ENCODE measurements at places on chromosomes 6 and 20.

- DNase-seq = no peak
Observed at GRCh38 chr6:75402296-75402695, 91.3 kb downstream of the FILIP1 start.

GRCh38 chr6:44738601-44739146 is 351.2 kb downstream of the CDC5L start:
- DNase-seq = no peak

- no peak for DNase-seq
Observed at GRCh38 chr20:56750430-56750829, 121.3 kb downstream of the TFAP2C start.

DNA sequence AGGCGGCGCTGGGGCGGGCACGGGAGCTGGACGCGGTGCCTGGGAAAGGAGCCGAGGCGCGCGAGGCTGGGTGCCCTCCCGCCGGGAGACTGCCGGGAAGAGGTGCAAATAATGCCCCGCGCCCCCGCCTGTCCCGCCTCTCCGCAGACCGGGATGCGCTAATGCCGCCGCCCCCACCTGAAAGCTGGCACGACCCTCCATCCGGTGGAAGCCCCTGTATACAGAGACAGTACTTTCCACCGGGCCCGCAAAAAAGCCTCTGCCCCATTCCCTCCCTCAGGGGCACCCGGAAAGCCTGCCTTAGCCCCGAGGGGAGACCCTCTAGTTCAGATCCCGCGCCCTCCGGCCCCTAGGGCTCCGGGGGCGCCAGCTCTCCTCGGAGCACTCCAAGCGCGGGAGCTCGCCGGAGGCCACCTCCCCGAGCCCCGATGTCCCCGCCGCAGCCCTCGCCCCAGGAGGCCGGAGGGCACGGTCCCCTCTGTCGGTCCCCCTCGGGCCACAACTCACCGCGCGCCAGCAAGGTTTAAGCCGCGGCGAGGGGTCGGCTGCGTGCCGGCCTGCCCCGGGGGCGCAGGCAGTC is 1.2 kb downstream of the GRM4 start:
- no peak for DNase-seq

DNA sequence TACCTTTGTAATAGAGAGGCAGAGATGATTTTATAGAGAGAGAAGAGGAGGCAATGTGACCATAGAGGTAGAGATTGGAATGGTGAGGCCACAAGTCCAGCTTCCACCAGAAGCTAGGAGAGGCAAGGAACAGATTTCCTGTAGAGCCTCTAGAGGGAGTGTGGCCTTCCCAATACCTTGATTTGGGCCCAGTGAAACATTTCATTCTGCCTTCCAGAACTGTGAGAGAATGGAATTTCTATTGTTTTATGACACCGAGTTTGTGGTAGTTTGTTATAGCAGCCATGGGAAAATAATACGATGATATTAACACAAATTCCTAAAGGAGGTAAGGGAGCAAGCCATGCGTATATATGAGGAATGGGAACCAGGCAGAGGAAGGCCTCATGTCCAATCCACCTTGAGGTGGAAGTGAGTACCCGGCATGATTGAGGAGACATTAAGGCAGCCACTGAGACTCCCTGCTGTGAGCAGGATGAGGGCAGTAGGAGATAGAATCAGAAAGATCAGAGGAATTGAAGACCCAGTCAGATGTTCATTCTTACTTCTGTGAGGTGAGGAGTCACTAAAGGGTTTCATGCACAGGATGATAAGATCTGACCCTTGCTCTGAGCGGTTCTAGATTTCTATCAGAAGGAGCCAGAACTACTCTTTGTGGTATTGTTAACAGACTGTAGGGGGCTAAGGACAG is 636.3 kb upstream of the IMPG1 start:
- no peak for DNase-seq

GRCh38 chr6:29071831-29072723 is 15.0 kb downstream of the OR2B3 start:
- no peak for DNase-seq

GRCh38 chr6:71649915-71650314 is 236.4 kb upstream of the RIMS1 start:
- DNase-seq = no peak

- DNase-seq = no peak
Observed at GRCh38 chr20:63493563-63494020, 5.3 kb downstream of the EEF1A2 start.

DNA sequence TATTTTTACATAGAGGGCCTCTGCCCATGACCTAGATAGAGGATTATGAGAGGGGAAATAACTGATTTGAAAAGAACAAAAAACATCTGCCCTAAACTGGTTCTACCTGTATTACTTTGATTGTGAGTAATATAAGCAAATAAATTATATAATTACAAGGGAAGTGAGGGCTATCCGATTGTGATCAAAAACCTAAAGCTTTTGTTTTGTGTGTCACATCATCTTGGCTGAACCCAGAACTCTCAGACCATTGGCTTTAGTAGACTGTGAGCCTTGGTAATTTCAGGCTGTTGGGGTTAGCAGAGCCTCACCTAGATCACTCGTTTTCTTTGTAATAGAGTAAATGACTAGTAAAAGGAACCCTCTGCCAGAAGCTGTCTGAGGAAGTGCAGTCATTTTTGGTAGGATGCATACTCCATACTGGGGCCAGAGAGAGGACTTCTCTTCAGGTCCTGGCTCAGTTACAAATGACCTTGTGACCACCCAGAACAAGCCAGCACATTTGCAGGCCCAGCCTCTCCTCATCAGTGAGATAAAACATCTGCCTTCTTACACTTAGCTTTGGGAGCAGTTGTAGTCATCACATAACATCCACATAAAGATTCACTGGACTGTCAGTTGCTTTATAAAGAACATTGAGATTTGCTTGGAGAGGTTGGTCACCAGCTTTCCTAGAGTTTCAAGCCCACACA is 13.5 kb downstream of the STK35 start:
- DNase-seq = no peak

GRCh38 chr20:49344975-49345374 is 67.1 kb upstream of the ZNFX1 start:
- DNase-seq = no peak

- DNase-seq = no peak
Observed at GRCh38 chr6:169070506-169071176, 183.0 kb downstream of the THBS2 start.

DNA sequence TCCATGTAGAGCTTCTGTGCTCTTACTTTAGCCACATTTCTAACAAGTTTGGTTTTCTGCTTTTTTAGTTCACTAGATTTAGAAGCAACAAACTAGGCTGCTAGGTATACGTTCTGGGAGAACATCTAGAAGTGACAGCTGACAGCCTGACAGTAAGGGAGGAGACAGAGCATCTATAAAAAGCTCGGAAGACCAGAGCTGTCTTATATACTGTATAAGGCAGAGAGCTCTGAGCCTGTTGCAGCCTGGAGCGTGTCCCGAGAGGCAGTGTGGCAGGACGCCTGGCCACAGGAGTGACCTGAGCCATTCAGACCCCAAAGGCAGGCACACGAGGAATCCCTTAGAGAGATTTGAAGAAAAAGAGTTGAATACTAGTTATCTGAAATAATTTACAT is 24.6 kb downstream of the PPP1R14C start:
- DNase-seq = no peak

DNA sequence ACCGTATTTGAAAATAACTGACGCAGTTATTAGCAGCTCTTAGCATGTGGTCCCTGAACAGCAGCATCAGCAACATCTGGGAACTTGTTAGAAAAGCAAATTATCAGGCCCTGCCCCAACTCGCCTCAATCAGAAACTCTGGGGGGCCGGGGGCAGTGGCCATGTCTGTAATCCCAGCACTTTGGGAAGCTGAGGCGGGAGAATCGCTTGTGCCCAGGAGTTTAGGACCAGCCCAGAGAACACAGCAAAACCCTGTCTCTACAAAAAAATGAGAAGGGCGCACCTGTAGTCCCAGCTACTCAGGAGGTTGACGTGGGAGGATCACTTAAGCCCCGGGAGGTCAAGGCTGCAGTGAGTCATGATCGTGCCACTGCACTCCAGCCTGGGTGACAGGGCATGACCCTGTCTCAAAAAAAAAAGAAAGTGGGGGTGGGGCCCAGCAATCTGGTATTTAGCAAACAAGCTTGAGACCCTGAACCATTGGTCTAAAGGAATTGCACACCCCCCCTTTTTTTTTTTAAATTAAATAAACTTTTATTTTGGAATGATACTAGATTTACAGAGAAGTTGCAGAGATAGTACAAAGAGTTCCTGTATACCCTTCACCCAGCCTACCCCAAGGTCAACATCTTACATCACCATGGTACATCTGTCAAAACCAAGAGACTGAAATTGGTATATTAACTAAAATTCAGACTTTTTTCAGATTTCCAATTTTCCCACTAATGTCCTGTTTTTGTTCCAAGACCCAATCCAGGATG is 6.7 kb downstream of the SRXN1 start:
- no peak for DNase-seq

- DNase-seq = no peak
Observed at GRCh38 chr20:48962421-48962820, 40.9 kb downstream of the ARFGEF2 start.

GRCh38 chr20:44517454-44517853 is 4.4 kb downstream of the SERINC3 start:
- DNase-seq = no peak

DNA sequence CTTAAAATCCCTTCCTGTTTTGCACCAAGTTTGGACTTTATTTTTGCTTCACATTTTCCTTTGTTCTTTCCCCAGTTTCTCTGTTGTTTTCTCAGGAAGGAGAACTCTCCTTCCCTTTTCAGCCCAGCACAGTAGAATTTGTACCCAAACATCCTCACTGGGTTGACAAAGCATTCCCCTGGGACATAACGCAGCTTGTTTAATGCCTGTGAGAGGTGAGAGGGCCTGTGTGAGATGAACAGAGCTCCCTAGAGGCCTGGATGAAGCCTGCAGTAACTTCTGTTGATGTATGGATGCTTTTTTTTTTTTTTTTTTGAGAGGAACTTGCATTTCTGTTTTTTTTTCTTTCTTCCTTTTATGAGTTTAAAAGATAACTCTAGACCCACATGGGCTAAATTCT is 104.9 kb upstream of the SLC22A23 start:
- DNase-seq = no peak

DNA sequence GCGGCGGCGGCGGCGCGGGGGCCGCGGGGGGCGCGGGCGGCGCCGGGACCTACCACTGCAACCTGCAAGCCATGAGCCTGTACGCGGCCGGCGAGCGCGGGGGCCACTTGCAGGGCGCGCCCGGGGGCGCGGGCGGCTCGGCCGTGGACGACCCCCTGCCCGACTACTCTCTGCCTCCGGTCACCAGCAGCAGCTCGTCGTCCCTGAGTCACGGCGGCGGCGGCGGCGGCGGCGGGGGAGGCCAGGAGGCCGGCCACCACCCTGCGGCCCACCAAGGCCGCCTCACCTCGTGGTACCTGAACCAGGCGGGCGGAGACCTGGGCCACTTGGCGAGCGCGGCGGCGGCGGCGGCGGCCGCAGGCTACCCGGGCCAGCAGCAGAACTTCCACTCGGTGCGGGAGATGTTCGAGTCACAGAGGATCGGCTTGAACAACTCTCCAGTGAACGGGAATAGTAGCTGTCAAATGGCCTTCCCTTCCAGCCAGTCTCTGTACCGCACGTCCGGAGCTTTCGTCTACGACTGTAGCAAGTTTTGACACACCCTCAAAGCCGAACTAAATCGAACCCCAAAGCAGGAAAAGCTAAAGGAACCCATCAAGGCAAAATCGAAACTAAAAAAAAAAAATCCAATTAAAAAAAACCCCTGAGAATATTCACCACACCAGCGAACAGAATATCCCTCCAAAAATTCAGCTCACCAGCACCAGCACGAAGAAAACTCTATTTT is 2.0 kb downstream of the FOXC1 start:
- DNase-seq = no peak

- DNase-seq = no peak
Observed at GRCh38 chr20:53513168-53513488, 80.5 kb downstream of the ZNF217 start.

- DNase-seq = no peak
Observed at GRCh38 chr6:159193923-159194322, 24.7 kb downstream of the FNDC1 start.

GRCh38 chr6:118372413-118372812 is 175.7 kb upstream of the PLN start:
- no peak for DNase-seq

- DNase-seq = no peak
Observed at GRCh38 chr6:157281570-157281969, 41.7 kb downstream of the TMEM242 start.

- DNase-seq = no peak
Observed at GRCh38 chr6:17907406-17908229, 79.8 kb downstream of the KIF13A start.

DNA sequence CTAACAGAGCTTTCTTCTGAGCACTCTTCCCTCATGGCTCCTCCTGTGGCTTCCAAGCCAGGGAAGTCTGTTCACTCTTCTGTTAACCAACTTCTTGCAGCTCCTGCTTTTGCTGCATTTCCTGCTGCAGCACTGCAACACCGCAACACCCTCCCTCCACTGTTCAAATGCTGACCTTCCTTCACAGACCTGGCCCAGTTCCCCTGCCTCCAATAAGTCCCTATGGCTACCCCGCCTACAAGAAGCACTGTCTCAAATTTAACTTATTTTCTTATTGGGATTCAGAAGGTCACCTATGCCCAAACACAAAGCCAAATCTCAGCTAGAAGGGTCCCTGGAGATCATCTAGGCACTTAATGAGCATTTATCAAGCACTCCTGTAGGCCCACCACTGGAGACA is 44.6 kb downstream of the ELMO2 start:
- DNase-seq = no peak

DNA sequence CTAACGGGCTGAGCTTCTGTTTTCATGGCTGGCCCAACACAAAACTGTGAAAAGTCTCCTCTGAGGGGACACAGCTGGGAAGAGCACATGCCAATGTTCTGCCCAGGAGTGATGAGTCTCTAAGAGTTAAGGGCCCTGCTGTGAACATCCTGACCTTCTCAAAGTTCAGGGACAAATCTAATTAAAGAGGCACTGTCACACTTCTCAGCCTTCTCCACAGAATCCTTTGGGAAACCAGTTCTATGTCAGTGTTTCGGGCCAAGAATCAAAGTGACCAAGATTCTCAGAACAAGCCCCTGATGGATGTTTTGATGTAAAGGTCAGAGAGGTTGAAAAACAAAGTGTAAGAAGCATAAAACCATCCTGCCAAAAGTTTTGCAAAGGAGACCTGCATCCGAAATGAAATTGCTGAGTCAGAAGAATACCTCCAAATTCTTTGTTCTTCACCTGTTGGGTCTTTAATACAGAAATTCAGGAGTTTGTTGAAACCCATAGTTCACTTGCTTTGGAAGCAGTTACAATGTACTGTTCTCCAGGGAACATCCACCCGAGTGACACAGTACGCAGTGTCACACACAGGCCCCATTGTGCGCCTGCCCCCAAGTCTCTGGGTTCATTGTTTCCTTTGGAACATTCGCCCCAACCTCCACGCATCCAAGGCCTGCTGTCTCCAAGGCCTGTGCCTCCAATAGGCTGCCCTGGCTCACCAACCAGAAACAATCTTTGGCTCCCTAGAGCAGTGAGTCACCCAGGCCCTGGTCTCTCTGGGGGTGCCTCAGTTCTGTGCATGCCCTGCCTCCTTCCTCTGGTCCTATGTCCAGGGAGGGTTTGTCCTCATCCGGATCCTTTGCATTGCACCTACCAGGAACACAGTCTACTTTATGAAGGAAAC is 65.5 kb upstream of the QKI start:
- no peak for DNase-seq
